Neuronal stem cell (in vitro differentiated cells): ENCODE measurements at places on chromosomes 11 and 22.
A peak's percentile ranks its signal among the peaks of the same experiment; 100 is the strongest.

GRCh38 chr22:45578524-45579147 is 76.0 kb downstream of the FBLN1 start:
- H3K4me1 ChIP-seq = no peaks in the 10 kb centered on the region
- DNase-seq = no peak
- H3K27ac ChIP-seq = no peak overlapping the region
- H3K27me3 ChIP-seq = no peaks in the 10 kb centered on the region

DNA sequence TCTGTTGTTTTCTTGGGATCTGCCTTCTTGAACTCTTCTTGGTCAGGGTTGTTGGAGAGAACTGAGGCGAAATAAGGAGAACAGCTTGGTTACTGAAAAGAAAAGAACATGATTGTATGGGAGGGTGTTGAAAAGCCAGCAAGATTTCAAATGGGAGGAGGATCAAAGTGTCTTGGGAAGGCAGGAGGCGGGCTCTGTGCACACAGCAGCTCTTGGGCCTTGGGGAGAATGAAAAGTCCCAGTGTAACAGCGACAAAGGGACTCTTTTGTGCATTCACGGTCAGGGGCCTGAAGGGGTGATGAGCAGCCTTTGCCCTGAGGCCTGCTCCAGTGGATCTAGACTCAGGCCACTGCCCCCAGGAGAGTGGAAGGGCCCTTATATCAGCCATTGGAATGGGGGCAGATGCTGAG is 135.4 kb downstream of the ADAMTS15 start:
- H3K4me3 ChIP-seq = no peak overlapping the region
- no peaks in the 10 kb centered on the region for H3K27me3 ChIP-seq
- peak overlapping the region; percentile 32 for H3K27ac ChIP-seq
- no peak for DNase-seq
- no peaks in the 10 kb centered on the region for H3K36me3 ChIP-seq

- H3K27ac ChIP-seq = no peak overlapping the region
- no peaks in the 10 kb centered on the region for H3K36me3 ChIP-seq
- H3K27me3 ChIP-seq = no peaks in the 10 kb centered on the region
- H3K4me3 ChIP-seq = no peak overlapping the region
- DNase-seq = no peak
Observed at GRCh38 chr22:30829901-30830550, 135.4 kb downstream of the OSBP2 start.

- H3K36me3 ChIP-seq = no peaks in the 10 kb centered on the region
- H3K27me3 ChIP-seq = no peaks in the 10 kb centered on the region
- no peak overlapping the region for H3K4me3 ChIP-seq
- H3K27ac ChIP-seq = no peak overlapping the region
- H3K4me1 ChIP-seq = no peaks in the 10 kb centered on the region
- no peak for DNase-seq
Observed at GRCh38 chr11:21190181-21190580, 520.8 kb downstream of the NELL1 start.

DNA sequence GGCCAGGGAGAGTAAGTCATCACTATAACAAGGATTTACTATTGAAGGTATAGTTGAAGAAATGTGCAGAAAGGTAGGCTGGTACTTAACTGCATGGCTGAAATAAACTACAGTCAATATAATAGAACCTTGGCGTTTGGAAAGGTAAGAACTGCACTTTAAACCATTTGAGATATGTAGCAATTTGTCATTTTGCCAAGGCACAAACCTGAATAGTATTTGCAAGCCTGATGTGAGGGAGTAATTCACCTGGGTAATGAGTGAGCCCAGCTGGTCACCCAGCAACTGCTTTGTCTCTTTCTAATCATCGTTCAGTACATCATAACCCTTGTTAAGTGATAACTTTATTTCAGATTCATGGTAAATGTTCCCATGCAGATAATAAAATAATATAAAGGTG is 62.3 kb upstream of the SCUBE2 start:
- no peaks in the 10 kb centered on the region for H3K27me3 ChIP-seq
- H3K4me3 ChIP-seq = no peak overlapping the region
- peaks cover 30% of the 10 kb centered on the region for H3K36me3 ChIP-seq

- H3K4me1 ChIP-seq = peaks cover 20% of the 10 kb centered on the region
- no peaks in the 10 kb centered on the region for H3K27me3 ChIP-seq
- no peak for DNase-seq
- no peak overlapping the region for H3K4me3 ChIP-seq
- H3K27ac ChIP-seq = no peak overlapping the region
Observed at GRCh38 chr22:26550498-26551033, 38.3 kb upstream of the TFIP11 start.

- no peaks in the 10 kb centered on the region for H3K36me3 ChIP-seq
- no peak for DNase-seq
- H3K27ac ChIP-seq = no peak overlapping the region
- H3K4me1 ChIP-seq = peaks cover 2% of the 10 kb centered on the region
- H3K4me3 ChIP-seq = peak overlapping the region; percentile 45
- peaks cover 55% of the 10 kb centered on the region for H3K27me3 ChIP-seq
Observed at GRCh38 chr22:50169774-50170341, 673 bp upstream of the PANX2 start.

- no peaks in the 10 kb centered on the region for H3K4me1 ChIP-seq
- H3K27me3 ChIP-seq = no peaks in the 10 kb centered on the region
- no peaks in the 10 kb centered on the region for H3K36me3 ChIP-seq
- H3K27ac ChIP-seq = no peak overlapping the region
- DNase-seq = no peak
Observed at GRCh38 chr11:11036185-11036847, 178.5 kb upstream of the ZBED5 start.

DNA sequence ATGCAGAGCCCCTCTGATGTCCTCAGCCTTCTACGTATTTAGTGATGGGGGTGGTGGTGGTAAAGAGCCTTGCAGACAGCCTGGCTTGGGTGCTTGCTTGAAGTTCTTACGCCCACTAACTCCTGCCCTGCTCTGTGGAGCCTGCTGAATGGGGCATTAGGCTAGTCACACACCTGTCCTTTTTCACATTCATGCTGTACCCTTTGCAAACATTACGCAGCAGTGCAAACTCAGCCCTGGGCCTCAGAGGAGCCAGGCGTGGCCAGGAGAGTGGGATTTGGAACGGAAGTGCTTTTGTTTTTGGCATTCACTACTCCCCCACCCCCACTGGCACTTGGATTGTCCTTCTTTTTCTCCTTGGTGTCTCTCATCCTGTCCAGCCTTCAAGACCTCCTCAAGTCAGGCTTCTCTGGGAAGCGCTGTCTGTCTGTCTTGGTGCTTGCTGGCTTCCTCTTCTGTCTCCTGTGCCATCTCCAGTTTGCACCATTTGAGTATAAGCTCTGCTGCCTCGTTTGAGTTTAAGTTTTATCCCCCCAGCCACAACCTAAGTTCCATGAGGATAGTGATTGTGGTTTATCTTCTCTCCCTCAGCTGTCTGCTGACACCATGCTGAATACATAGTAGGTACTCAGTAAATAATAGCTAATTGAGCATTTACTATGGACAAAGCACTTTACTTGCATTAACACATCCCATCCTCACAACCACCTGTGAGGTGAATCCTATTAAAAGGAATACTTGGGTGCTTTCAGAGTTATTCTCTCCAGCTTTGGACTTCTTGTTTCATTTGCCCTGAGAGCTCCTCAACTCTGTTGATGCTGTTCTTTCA is 26.7 kb downstream of the ZBTB16 start:
- peaks cover 35% of the 10 kb centered on the region for H3K36me3 ChIP-seq
- H3K4me1 ChIP-seq = peaks cover 44% of the 10 kb centered on the region
- H3K27ac ChIP-seq = no peak overlapping the region
- no peak for DNase-seq

GRCh38 chr11:76597533-76598425 is 72.8 kb downstream of the LRRC32 start:
- H3K27ac ChIP-seq = no peak overlapping the region
- peaks cover 11% of the 10 kb centered on the region for H3K27me3 ChIP-seq
- DNase-seq = no peak
- H3K4me3 ChIP-seq = no peak overlapping the region
- no peaks in the 10 kb centered on the region for H3K36me3 ChIP-seq

DNA sequence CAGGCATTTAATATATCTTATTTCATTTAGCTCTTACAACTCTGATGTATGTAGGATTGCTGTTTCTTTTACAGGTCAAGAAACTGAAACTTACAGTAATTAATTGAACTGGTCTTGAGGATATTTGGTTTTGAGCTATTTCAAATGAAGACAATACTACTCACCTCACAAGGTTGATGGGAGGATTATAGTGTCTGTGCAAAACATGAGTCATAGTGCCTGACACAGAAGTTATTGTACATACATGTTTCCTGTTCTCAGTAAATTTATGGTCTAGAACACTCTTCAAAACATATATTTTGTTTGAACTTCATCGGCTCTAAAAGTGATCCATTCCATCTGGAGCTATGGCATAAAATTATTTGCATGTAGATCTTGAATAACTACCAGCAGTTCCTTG is 61.9 kb downstream of the CECR2 start:
- no peak for DNase-seq
- peaks cover 25% of the 10 kb centered on the region for H3K4me1 ChIP-seq
- H3K4me3 ChIP-seq = no peak overlapping the region
- no peak overlapping the region for H3K27ac ChIP-seq
- no peaks in the 10 kb centered on the region for H3K36me3 ChIP-seq

- peaks cover 9% of the 10 kb centered on the region for H3K36me3 ChIP-seq
- DNase-seq = peak; percentile 78
- H3K27me3 ChIP-seq = no peaks in the 10 kb centered on the region
- H3K27ac ChIP-seq = peak overlapping the region; percentile 41
Observed at GRCh38 chr22:19986410-19987341, 29.9 kb downstream of the ARVCF start.

GRCh38 chr11:108805030-108805429 is 140.2 kb downstream of the DDX10 start:
- no peaks in the 10 kb centered on the region for H3K4me1 ChIP-seq
- H3K27me3 ChIP-seq = no peaks in the 10 kb centered on the region
- H3K4me3 ChIP-seq = no peak overlapping the region
- H3K36me3 ChIP-seq = no peaks in the 10 kb centered on the region
- no peak overlapping the region for H3K27ac ChIP-seq
- no peak for DNase-seq

- no peak overlapping the region for H3K4me3 ChIP-seq
- DNase-seq = no peak
- H3K27ac ChIP-seq = no peak overlapping the region
- H3K36me3 ChIP-seq = peaks cover 20% of the 10 kb centered on the region
- H3K27me3 ChIP-seq = peaks cover 2% of the 10 kb centered on the region
- H3K4me1 ChIP-seq = peaks cover 5% of the 10 kb centered on the region
Observed at GRCh38 chr22:37033605-37034430, 14.3 kb downstream of the MPST start.

- H3K27ac ChIP-seq = no peak overlapping the region
- H3K4me1 ChIP-seq = peaks cover 2% of the 10 kb centered on the region
- no peak for DNase-seq
Observed at GRCh38 chr11:17700991-17701390, 18.4 kb upstream of the MYOD1 start.

- H3K4me1 ChIP-seq = peaks cover 21% of the 10 kb centered on the region
- H3K27ac ChIP-seq = no peak overlapping the region
- peaks cover 68% of the 10 kb centered on the region for H3K36me3 ChIP-seq
- DNase-seq = no peak
- H3K27me3 ChIP-seq = no peaks in the 10 kb centered on the region
- H3K4me3 ChIP-seq = no peak overlapping the region
Observed at GRCh38 chr11:61837411-61838005, 9.4 kb downstream of the FADS2 start.

DNA sequence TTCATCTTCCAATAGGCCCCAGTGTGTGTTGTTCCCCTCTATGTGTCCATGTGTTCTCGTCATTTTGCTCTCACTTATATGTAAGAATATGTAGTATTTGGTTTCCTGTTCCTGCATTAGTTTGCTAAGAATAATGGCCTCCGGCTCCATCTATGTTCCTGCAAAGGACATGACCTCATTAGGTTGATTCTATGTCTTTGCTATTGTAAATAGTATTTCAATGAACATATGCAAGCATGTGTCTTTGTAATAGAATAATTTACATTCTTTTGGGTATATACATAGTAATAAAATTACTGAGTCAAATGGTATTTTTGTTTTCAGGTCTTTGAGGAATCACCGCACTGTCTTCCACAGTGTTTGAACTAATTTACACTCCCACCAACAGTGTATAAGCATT is 202.9 kb upstream of the KIRREL3 start:
- no peaks in the 10 kb centered on the region for H3K36me3 ChIP-seq
- H3K4me3 ChIP-seq = no peak overlapping the region
- H3K4me1 ChIP-seq = no peaks in the 10 kb centered on the region
- H3K27me3 ChIP-seq = no peaks in the 10 kb centered on the region
- no peak overlapping the region for H3K27ac ChIP-seq
- no peak for DNase-seq

DNA sequence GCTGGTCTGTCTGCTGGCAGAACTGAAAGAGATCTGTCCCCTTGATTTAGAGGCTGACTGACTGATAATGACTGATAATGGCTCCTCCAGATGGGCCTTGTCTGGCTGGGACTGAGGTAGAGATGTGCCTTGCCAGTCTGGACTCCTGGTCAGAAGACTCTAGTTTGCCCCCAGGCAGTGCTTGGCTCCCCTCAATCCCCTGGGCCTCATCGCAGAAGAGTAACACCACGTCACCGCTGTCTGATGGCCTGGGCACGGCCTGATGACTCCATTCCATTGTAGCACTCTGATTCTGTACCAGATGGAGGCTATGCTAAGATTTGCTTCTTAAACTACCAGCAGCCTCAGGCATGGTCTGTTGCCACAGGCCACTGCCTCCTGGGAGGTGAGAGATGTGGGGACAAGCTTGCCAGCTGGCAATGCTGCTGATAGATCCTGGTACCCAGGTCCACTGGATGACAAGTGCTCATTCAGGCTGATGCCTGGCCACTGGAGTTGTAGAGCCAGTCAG is 19.1 kb downstream of the CYB5R2 start:
- H3K4me3 ChIP-seq = no peak overlapping the region
- H3K27ac ChIP-seq = no peak overlapping the region
- H3K36me3 ChIP-seq = peaks cover 3% of the 10 kb centered on the region
- no peaks in the 10 kb centered on the region for H3K27me3 ChIP-seq
- no peaks in the 10 kb centered on the region for H3K4me1 ChIP-seq

DNA sequence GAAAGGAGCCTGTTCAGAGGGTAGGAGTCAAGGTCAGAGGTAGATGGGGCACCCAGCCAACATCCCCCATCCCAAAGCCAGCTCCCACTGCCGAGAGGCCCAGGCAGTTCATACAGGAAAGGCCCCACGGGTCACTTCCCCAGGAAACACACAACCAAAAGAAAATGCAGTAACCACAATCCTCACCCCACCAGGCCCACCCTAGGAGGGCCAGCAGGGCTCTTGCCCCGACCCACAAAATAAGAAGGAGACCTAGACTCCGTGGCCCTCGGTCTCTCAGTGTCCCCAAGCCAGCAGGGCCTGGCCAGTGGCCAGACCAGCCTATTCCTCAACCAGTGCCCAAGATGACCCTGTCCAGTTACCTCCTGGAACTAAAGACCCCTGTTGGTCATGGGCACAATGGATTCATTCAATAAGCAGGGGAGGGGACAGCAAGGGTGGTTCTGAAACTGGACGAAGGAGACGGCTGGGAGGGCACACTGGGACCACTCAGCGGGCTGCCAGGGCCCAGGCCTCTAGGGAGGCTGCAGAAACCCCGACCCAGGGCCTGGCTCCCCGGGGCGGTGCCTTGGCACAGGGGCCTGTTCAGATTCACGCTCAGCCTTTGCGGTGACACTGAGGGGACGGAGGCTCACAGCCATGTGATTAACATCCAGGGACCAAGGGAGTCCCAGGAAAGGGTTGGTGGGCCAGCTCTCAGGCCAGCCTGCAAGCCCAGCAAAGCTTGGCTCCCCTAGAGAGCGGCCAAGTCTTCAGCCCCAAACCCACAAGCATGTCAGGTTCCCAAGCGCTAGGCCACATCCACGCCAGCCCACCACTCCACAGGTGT is 5.5 kb downstream of the RAB3IL1 start:
- no peak overlapping the region for H3K27ac ChIP-seq
- H3K27me3 ChIP-seq = peaks cover 45% of the 10 kb centered on the region
- DNase-seq = no peak
- peaks cover 3% of the 10 kb centered on the region for H3K4me1 ChIP-seq
- no peaks in the 10 kb centered on the region for H3K36me3 ChIP-seq
- no peak overlapping the region for H3K4me3 ChIP-seq
